ENCODE measurements at places on chromosomes 12 and 14.

- DNase-seq = no peak
These were observed 68.9 kb downstream of the SUSD6 start for GRCh38 chr14:69680297-69680696.

GRCh38 chr14:26218861-26219260, 379.0 kb downstream of the NOVA1 start:
- no peak for DNase-seq

GRCh38 chr12:122947352-122947792, 18.9 kb downstream of the ABCB9 start:
- no peak for DNase-seq

DNA sequence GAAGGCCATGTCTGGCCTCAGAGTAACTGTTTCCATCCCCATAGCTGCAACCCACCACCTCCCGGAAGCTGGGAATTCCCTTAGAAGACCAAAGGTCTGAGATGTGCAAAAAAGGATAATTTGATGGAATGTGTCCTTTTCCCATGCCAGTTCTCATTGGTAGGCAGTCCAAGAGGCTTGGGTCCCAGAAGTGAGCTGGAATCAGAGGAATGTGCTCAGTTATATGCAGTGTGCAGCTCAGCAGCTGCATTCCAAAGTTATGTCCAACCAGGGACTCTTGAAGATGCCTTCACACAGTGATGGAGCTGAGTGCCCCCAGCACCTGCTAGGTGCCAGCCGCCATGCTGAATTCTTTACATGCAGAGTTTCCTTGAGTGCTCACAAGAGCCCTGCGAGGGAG, 583.9 kb upstream of the TBX3 start:
- no peak for DNase-seq

GRCh38 chr12:15677726-15678201, 111.4 kb downstream of the EPS8 start:
- no peak for DNase-seq

GRCh38 chr12:13000616-13000924, 505 bp upstream of the HEBP1 start:
- no peak for DNase-seq

DNA sequence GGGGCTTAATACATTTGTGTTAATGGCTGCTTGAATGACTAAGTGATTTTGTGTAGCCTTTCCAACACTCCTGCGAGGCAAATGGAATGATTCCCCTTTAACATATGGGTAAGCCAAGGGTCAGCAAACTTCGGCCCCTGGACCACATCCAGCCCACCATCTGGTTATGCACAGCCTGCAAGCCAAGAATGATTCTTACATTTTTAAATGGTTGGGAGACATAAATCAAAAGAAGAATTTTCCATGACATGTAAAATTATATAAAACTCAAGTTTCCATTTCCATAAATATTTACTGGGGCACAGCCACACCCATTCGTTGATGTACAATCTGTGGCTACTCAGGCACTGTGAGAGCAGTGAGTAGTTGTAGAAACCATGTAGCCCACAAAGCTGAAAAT, 9.0 kb downstream of the SLC8B1 start:
- DNase-seq = no peak

- no peak for DNase-seq
These were observed 51.8 kb downstream of the PRIMA1 start for GRCh38 chr14:93736378-93737014.

DNA sequence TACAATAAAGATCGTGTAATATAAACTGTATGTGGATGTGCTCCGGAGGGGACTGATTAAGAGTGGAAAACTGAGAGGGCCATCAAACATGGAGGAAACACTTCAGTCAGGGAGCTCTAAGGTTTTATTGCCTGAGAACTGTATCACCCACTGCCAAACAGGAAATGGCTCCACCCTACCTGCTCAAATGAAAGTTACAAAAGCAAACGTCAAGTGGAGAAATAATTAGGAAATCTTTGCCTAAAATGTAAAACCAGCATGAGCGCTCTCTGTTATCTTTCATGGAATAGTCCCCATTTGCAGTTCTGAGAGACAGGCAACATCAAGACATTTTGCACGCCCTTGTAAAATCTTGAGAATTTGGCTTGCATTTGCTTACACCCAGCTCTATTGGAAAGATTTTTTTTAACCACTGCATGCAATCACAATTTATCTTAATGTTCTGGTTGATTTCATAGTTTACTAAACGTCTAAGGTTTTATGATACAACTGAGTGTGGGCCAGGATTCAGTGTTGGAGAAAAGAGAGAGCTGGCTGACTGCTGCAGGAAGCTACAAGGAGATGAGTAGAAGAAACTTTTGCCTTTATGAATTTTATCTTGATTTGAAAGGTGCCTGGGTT, 344.0 kb upstream of the PRICKLE1 start:
- DNase-seq = no peak
